ENCODE measurements at places on chromosomes 7 and 10. TPM values are rescaled to one million over a fixed set of nuclear protein-coding genes. Genes with fewer than 3 reads are reported as not detected.

Gene AP3M1
- total RNA-seq = 41.2 TPM

Gene FAM241B
- 39.9 TPM for total RNA-seq

Gene CCNY
- total RNA-seq = 24.8 TPM

Gene H2BK1
- total RNA-seq = not detected

Gene RAMP3
- not detected for total RNA-seq

Gene PDE1C
- total RNA-seq = 43.8 TPM

Gene SFR1
- 18.7 TPM for total RNA-seq

Gene OPN1SW
- total RNA-seq = 0.78 TPM

Gene TFEC
- total RNA-seq = 2.6 TPM

Gene FAM221A
- total RNA-seq = 2.0 TPM

Gene CREB5
- 20.1 TPM for total RNA-seq

Gene RBM20
- 3.2 TPM for total RNA-seq

All from motor neuron (in vitro differentiated cells).